Myocyte (in vitro differentiated cells): ENCODE measurements at places on chromosomes 12 and 14. TPM values are rescaled to one million over a fixed set of nuclear protein-coding genes. Genes with fewer than 3 reads are reported as not detected.

The TAS2R42 gene
- total RNA-seq, result not detected in 2 replicates

The KRT79 gene
- not detected in 2 replicates for total RNA-seq

The GLIPR1L1 gene
- not detected in 2 replicates for total RNA-seq

The PCED1B gene
- 0.99 and 2.8 TPM in 2 replicates for total RNA-seq

The CHGA gene
- total RNA-seq, result not detected in 2 replicates

The NDUFA9 gene
- total RNA-seq, result 89.4 and 99.4 TPM in 2 replicates

The PRB4 gene
- total RNA-seq, result not detected in 2 replicates
